ENCODE measurements at places on chromosomes 3 and 15.
A peak's percentile ranks its signal among the peaks of the same experiment; 100 is the strongest.

GRCh38 chr3:152244517-152244888 lies 24.2 kb upstream of the MBNL1 start:
- DNase-seq, result no peak

- DNase-seq, result peak; percentile 66
Observed at GRCh38 chr3:143763564-143764162, 84.6 kb downstream of the SLC9A9 start.

GRCh38 chr3:112973325-112974177 lies 1.4 kb downstream of the CD200R1 start:
- DNase-seq, result no peak

- DNase-seq, result no peak
Observed at GRCh38 chr3:183151821-183152351, 10.6 kb downstream of the LAMP3 start.

GRCh38 chr3:187765342-187765741 lies 20.1 kb upstream of the BCL6 start:
- peak; percentile 29 for DNase-seq
